ENCODE measurements at places on chromosomes 13 and 19.

GRCh38 chr13:23822252-23822824 is 66.9 kb downstream of the MIPEP start:
- no peak for DNase-seq

DNA sequence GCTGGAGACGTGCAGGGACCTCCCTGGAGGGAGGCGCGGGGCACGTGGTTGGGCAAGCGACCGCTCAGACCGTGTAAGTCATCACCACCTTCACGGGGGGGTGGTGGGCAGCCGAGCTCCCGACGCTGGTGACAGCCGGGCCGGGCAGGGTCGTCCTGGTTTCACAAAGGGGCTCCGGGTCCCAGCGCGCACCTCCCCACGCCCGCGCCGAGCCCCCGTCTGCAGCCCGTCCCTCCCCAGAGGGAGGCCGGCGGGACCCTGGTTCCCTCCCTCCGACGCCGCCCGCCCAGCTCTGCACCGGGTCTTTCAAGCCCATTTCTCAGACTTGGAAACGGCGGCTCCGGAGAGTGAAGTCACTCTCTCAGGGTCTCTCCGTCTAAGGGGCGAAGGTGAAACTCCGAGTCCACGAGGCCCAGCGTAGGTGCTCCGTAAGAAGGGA is 729 bp upstream of the ARID3A start:
- DNase-seq = no peak

- DNase-seq = no peak
Observed at GRCh38 chr13:60230593-60230992, 66.9 kb upstream of the DIAPH3 start.

- DNase-seq = no peak
Observed at GRCh38 chr19:29117926-29118325, 95.0 kb downstream of the UQCRFS1 start.

DNA sequence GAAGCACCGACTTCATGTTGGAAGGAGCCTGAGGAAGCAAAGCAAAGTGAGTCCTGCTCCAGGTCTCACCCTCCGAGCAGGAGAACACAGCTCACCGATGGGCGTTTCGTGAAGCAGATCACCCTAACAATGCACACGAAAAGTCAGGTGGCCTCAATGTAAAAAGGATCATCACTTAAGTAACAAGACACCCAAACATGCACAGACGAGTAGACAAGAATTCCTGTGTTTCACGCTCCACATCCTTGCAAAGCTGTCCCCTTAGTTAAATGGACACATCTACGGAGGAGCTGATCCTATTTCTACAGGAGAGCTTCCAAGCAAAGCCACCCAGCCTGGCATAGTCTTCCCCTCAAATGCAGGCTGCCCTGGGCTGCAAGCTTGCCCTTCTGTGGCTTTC is 66.2 kb downstream of the SLC15A1 start:
- no peak for DNase-seq

Data from GOT3 (cell line).